ENCODE measurements at places on chromosomes 12 and 14. TPM values are rescaled to one million over a fixed set of nuclear protein-coding genes. Genes with fewer than 3 reads are reported as not detected.

The TAS2R14 gene
- total RNA-seq, result 1.2 TPM

- no peaks in the 10 kb centered on the region for H3K27me3 ChIP-seq
- no peak overlapping the region for H3K27ac ChIP-seq
- no peaks in the 10 kb centered on the region for H3K4me1 ChIP-seq
- H3K36me3 ChIP-seq, result no peaks in the 10 kb centered on the region
- no peak overlapping the region for H3K4me3 ChIP-seq
- DNase-seq, result no peak
Observed at GRCh38 chr12:119578112-119578511, 15.5 kb upstream of the TMEM233 start.

DNA sequence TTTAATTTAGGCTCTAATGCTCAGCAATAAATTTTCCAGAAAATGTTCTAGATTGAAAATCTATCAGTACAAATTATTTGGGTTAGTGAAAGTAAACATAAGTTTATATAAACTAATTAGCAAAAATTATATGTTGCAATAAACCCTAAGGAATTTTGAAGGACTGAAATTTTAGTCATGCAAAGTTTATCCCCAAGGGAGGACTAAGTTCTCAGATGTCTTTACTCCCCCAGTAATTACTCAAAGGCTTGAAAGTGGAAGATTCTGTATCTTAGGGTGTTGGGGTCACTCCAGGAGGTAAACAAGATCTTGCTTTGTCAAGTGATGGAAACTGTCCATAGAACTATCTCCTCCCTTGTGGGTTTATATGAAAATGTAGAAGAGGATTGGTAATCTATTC, 183.7 kb downstream of the AKAP6 start:
- H3K27me3 ChIP-seq, result no peaks in the 10 kb centered on the region
- no peaks in the 10 kb centered on the region for H3K36me3 ChIP-seq
- no peak overlapping the region for H3K27ac ChIP-seq

- no peaks in the 10 kb centered on the region for H3K36me3 ChIP-seq
- H3K4me3 ChIP-seq, result no peak overlapping the region
- no peaks in the 10 kb centered on the region for H3K27me3 ChIP-seq
Observed at GRCh38 chr12:15453613-15454012, 131.3 kb downstream of the PTPRO start.

GRCh38 chr12:48788854-48789775, at the start of gene ADCY6:
Gene ADCY6, minus strand, starts transcription at chr12:48789089. Its CDS starts 5,655 bp downstream, at chr12:48783434.
- H3K27ac ChIP-seq, result peak within 1 kb of the TSS; percentile 90
- H3K36me3 ChIP-seq, result no peaks in the 10 kb centered on the region
- peak within 1 kb of the TSS; percentile 83 for H3K4me3 ChIP-seq
- peak; percentile 87 for DNase-seq

DNA sequence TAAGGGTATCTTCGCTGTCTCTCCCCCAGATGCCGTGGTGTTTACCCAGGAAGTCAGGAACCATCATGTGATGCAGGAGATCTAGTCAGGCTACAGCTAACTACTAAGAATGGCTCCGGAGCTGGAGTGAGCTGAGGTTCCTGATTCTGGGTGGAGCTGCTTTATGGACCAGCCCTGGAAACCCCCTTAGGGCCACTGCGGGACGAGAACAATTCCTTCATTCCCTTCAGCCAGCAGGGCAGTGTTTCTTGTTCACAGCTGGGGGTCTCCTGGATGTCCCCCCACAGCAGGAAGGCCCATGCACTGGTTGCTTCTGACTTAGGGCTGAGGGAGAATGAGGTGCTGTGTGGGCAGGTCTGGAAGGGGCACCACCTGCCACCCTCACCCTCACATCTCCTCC, 199.3 kb downstream of the ADGRD1 start:
- H3K4me3 ChIP-seq, result no peak overlapping the region
- no peak overlapping the region for H3K27ac ChIP-seq
- no peaks in the 10 kb centered on the region for H3K36me3 ChIP-seq
- DNase-seq, result no peak
- no peaks in the 10 kb centered on the region for H3K27me3 ChIP-seq

DNA sequence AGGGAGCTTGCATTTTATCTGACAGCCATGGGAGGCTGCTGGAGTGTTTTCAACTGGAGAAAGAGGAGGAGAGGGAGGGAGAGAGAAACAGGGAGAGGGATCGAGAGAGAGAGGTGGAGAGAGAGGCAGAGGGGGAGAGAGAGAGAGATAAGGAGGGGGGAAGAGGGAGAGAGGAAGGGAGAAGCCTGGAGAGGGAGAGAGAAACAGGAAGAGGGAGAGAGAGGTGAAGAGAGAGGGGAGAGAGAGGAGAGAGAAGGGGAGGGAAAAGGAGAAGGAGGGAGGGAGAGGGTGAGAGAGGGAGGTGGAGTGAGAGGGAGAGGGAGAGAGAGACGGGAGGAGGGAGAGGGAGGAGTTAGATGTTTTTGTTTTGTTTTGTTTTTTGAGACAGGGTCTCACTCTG, 45.6 kb downstream of the DNAH10 start:
- no peaks in the 10 kb centered on the region for H3K27me3 ChIP-seq
- no peak overlapping the region for H3K4me3 ChIP-seq
- no peaks in the 10 kb centered on the region for H3K36me3 ChIP-seq
- no peaks in the 10 kb centered on the region for H3K4me1 ChIP-seq
- no peak for DNase-seq
